Suprapubic skin (tissue), 4 donors: ENCODE measurements at places on chromosomes 7 and 10. TPM values are rescaled to one million over a fixed set of nuclear protein-coding genes. Genes with fewer than 3 reads are reported as not detected.

The ELN gene
- 28.2 TPM for total RNA-seq

The SFRP5 gene
- 1.0 TPM for total RNA-seq

The TLX1 gene
- total RNA-seq = not detected

The ANXA8L1 gene
- total RNA-seq = 396 TPM

The CAMK1D gene
- total RNA-seq = 29.3 TPM

The WBP1L gene
- total RNA-seq = 166 TPM

The NPFFR1 gene
- total RNA-seq = 0.30 TPM

The CALHM1 gene
- not detected for total RNA-seq

The FAM171A1 gene
- 7.0 TPM for total RNA-seq

The SPDYE5 gene
- total RNA-seq = not detected

The MRPL43 gene
- total RNA-seq = 62.6 TPM

The NME8 gene
- not detected for total RNA-seq

The C10orf62 gene
- total RNA-seq = not detected

The NDUFA5 gene
- 28.3 TPM for total RNA-seq

The TUBAL3 gene
- total RNA-seq = not detected

The MGMT gene
- total RNA-seq = 29.3 TPM

The PDAP1 gene
- 47.2 TPM for total RNA-seq

The RHEB gene
- 46.5 TPM for total RNA-seq

The IDI2 gene
- not detected for total RNA-seq

The MYOZ1 gene
- not detected for total RNA-seq

The ZNF853 gene
- total RNA-seq = 3.4 TPM

The NHLRC2 gene
- 49.6 TPM for total RNA-seq
